ENCODE measurements at places on chromosomes 11 and 22.

GRCh38 chr11:126312961-126313360, 9.1 kb downstream of the DCPS start:
- DNase-seq = no peak

GRCh38 chr22:17627961-17628405, 566 bp downstream of the ATP6V1E1 start:
- no peak for DNase-seq

- no peak for DNase-seq
Observed at GRCh38 chr11:113504071-113504470, 28.9 kb upstream of the DRD2 start.

DNA sequence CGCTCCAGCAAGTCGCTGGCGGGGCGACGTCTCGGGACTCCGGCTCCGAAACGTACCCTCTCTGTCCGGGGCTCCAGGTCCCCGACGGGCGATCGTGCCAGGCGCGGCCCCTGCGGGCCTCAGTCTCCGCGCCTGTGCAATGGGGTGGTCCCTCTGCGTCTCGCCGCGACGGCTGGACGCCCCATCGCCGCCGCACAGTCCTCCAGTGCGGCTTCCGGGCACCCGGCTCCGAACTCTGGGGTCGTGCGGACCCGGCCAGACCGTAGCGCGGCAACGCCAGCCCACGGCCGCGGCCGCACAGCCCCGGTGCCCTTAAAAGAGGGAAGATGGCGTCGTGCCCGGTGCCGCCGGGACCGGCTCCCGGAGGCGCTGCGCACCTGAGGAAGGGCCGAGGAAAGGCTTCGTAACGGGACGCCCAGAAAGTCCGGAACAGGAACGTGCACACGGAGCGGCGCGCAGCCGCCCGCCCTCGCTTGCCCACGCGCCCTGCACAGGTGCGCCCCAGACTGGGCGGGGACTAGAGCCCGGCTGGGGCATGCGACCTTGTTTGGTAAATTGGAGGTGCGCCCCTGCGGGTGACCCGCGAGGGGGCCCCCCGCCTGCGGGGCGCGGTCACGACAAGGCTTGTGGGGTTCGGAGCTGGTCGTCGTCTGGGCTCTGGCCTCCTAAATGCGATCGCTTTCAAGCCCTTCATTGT, 525 bp downstream of the BIK start:
- peak; percentile 24 for DNase-seq

DNA sequence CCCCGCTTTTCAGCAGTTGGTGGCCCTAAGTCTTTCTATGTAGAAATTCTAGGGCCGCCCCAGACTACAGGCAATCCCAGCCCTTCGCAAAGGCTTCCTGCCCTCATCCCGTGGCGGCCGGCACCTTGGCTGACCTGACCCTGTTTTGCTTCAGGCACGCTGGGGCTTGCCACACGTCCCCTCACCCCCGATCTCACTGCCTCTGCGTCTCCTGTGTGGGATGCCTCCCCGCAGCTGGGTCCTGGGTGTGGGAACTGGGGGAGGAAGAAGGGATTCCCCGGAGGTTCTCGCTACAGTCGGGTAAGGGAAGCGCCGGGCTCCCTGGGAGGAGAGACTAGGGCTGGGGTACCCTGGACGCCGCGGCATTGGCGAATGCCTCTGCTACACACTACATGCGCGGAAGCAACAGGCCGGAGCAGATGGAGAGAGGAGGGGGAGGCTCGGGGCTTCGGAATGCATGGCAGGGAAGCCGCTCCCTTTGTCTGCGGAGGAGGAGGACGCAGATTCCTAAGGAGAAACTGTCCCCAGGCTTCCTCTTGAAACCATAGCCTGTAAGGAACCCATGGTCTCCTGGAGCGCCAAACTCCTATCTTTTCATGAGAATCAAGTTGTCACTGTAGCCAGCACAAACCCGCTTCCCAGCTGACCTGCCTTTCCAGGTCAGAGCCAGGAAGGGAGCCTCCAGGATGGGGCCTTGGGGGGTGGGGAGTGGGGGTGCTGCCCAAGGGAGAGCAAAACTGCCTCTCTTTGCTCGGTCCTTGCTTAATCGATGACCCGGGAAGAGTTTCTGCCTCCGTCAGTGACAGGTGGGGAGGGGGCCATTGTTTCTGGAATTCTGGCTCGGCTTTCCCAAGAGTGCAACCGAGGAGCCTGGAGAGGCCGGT, 1.4 kb downstream of the DTX4 start:
- no peak for DNase-seq

DNA sequence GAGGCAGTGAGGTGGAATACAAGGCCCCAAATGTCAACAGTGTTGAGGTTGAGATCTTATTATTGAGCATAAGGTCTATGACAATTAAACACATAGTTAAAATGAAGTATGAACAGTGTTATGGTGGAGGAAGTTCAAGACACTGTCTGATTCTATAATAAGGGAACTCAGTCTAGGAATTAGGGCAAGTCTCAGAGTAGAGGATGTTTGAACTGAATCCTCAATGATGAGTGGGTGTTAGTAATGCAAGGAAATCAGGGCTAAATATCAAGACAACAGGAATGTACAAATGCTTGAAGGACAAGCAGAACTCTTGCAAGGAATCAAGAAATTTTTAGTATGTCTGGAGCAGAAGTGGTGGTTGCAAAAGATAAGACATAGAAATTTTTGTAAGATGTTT, 53.0 kb downstream of the CWC15 start:
- no peak for DNase-seq

GRCh38 chr11:118607401-118608359, at the start of gene PHLDB1:
Gene PHLDB1, plus strand, starts transcription at chr11:118607615. Its CDS starts 6,222 bp downstream, at chr11:118613837.
- no peak for DNase-seq

DNA sequence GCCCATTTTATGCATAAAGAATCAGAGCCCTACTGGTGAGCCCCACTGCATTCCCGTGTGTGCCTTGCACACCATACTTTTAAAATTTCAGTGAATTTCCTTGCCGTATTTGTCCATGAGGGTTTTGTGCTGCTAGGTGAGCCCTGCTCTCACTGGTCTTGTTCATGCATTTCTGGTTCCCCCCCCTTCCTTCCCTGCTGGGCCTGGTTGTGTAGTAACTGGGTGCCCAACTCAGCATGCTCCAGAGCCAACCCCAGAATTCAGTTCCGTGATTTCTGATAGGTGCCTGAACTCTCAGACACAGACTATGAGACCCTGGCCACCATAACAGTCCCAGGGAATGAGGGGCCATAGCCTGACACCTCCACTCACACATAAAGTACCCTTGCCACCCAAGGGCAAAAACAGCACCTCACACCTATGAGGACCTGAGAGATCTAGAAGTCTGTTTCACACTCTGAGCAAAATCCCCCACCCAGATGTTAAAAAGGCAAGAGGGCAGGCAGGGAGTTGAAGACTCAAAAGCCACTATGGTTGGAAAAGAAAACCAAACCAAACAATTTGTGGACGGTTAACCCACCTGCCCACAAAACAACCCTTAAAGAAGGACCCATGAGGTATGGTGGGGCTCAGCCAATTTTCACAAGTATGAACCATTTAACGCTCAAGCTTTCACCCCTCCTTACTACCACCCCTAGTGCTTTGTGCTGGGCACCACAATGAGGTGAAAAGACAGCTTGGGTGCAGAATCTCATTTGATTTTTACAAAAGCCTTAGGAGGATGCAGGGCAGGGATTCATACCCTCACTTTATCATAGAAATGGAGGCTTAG, 16.8 kb upstream of the IL10RA start:
- DNase-seq = no peak

- DNase-seq = no peak
Observed at GRCh38 chr11:70305501-70305900, 35.0 kb downstream of the PPFIA1 start.

DNA sequence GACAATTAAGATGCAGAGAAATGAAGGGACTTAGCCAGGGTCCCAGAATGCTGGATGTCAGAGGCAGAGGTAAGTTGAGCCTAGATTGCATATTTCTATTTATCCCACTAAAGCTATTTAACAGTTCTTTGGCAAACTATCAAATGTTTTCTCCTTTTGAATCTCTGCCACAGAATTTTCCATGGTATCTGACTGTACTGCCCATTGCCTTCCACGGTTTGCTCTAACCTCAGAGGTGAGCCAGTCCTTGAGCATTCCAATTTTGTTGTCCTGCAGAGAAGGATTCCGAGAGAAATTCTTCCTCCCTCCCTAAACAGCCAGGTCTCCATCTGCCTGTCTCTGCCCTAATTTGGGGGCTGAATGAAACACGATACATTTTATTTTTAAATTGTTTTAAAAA, 368.3 kb upstream of the SYN3 start:
- no peak for DNase-seq

DNA sequence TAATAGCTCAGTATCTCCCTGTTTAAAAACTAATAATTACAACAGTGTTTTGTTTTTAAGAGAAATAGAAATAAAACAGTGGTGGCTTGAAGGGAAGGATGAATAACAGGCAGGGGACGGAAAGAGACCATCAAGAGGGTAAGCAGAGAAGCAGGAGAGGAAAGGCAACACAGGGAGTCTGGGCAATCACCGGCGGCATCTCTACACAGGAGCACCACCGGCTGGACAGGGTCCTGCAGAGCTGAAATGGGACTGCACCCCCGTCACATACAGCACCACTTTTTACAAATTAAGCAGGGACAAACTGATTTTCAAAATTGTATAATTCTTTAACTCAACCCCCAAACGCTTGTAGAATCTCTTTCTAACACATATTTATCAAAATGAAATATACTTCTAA, 18.4 kb downstream of the PHF21A start:
- no peak for DNase-seq

GRCh38 chr22:46905415-46905814, 143.0 kb downstream of the TBC1D22A start:
- DNase-seq = no peak

GRCh38 chr11:69301455-69302401, 7.8 kb downstream of the MYEOV start:
- DNase-seq = no peak

All from stimulated activated CD8-positive, alpha-beta memory T cell treated with anti-CD3 and anti-CD28 coated beads, Interleukin-2, amount 100 ng/mL, for 1 hour (primary cell).